ENCODE measurements at places on chromosomes 16 and 17.

DNA sequence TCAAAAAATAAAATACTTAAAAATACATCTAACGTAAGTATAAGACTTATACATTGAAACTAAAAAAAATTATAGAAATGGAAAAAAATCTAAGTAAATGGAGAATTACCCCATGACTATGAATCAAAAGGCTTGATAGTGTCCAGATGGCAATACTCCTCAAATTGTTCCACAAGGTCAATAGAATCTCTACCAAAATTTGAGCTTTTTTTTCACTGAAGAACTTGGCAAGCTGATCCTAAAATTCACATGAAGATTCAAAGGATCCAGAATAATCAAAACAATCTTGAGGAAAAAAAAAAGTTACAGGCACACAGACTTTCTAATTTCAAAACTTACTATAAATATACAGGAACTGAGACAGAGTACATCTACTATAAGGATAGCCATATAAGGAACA, 448.4 kb upstream of the CDH11 start:
- DNase-seq, result no peak

- no peak for DNase-seq
Observed at GRCh38 chr16:23931199-23931598, 95.4 kb downstream of the PRKCB start.

- DNase-seq, result no peak
Observed at GRCh38 chr17:46026166-46027047, 27.4 kb downstream of the STH start.

DNA sequence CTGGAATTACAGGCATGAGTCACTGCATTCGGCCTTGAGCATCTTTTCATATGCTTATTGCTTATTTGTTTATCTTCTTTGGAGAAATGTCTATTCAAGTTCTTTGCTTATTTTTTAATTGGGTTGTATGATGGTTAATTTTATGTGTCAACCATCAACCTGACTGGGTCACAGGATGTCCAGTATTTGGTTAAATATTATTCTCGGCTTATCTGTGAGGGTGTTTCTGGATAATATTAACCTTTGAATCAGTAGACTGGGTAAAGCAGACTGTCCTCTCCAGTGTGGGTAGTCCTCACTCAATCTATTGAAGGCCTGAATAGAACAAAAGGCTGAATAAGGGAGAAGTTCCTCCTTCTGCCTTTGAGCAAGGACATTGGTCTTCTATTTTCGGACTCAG, 142.0 kb downstream of the SSH2 start:
- DNase-seq, result no peak

DNA sequence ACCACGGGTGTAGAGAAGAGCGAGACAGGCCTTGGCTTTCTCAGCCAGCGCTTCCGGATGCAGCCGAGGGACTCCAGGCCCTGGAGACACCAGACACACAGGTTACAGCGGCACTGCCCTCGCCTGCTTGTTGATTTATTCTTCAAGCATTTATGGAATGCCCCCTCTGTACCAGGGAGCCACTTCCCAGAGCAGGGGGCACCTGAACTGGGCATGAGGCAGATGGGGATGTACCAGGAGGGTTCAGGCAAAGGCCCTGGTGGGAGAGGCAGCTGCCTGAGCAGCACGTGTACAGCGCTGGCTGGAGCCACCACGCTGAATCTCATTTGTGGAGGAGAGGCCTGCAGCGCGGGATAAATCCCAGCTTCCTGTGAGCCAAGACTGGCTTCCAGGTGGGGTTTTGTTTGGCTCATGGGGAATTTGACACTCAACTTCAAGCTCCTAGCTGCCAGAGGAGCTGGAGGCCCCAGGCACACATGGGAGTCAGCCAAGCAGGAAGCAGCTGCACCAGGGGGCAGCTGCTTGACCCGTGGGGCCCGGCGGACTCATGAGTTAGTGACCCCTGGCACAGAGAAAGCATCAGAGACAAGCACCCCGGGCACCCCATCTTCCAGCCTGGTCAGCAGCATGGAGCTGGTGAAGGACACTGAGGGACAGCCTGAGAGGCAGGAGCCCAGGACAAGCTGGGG, 59.7 kb downstream of the IL21R start:
- DNase-seq, result no peak

DNA sequence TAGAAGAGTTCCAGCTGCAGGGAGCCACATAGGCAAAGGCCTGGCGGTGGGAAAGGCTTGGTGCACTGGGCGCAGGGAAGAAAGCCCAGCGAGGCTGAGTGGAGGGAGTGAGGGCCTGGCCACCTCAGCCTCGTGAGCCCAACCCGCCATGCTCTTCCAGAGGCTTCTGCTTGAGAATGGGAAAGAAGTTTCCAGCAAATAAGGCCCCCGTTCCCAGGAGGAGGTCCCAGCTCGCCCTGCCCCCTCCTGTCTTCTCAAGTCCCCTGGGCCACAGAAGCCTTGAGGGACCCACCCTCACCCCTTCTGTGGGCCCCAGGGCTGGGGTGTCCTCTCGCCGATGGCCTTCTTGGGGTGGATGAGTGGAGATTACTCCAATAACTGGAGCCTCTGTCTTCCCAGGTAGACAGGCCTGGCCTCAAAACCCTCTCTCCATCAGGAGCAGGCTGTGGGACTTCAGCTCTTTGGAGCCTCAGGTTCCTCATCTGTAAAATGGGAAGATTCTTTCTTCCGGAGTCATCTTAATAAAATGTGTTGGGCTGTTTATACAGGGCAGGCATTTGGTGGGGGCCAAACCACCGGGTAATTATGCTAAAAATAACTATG, 933 bp upstream of the SNN start:
- DNase-seq, result no peak

GRCh38 chr17:41464682-41465081, 2.5 kb downstream of the KRT32 start:
- DNase-seq, result no peak

DNA sequence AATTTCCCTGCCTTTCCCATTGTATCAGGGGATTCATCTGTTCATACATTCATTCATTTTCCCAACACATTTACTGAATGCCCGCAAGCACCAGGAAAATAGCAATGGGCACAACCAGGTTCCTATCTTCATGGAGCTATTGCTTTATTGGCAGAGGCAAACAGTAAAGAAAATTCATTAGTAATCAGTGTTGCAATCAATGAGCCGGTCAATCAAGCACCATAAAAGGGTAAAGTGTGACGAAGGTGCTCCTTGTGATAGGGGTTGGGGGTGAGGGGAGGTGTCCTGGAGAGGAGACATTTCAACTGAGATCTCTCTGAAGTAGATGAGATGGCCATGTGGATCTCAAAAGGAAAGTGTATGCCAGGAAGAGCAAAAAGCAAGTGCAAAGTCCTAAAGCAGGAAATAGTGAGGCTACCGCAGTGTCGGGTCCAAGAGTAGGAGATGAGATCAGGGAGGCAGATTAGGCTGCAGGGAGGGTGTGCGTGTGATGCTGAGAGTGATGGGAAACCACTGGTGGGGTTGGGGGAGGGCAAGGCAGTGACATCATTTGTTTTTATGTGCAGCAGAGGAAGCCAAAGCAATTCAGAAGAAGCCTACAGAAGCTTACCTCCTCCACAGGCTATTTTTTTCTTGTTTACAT, 28.4 kb downstream of the CDH13 start:
- no peak for DNase-seq
